ENCODE measurements at places on chromosomes 1 and 21. TPM values are rescaled to one million over a fixed set of nuclear protein-coding genes. Genes with fewer than 3 reads are reported as not detected.

The FAM72B gene
- total RNA-seq: 37.1 TPM

The ERG gene
- total RNA-seq: 0.07 TPM

The SLC16A4 gene
- total RNA-seq: 0.14 TPM

The GFI1 gene
- 53.7 TPM for total RNA-seq

The GOLPH3L gene
- total RNA-seq: 24.2 TPM

The ACTA1 gene
- not detected for total RNA-seq

The SH2D5 gene
- total RNA-seq: 0.32 TPM

The DCST2 gene
- total RNA-seq: 0.46 TPM

The FCRL1 gene
- not detected for total RNA-seq

The CRYAA gene
- not detected for total RNA-seq

The ADCY10 gene
- 0.11 TPM for total RNA-seq

The KCNN3 gene
- 0.25 TPM for total RNA-seq

The SELL gene
- total RNA-seq: 206 TPM

The CYP4Z1 gene
- not detected for total RNA-seq

The GBP4 gene
- total RNA-seq: 30.8 TPM

The ICOSLG gene
- 2.4 TPM for total RNA-seq

The EFNA3 gene
- total RNA-seq: 5.1 TPM

The DHX9 gene
- total RNA-seq: 255 TPM

The BRINP3 gene
- total RNA-seq: not detected

The OLFML3 gene
- not detected for total RNA-seq

The SYT6 gene
- not detected for total RNA-seq

The TMIGD3 gene
- total RNA-seq: not detected
